NCI-H1694 (cell line): ENCODE measurements at places on chromosomes 7 and 10.

GRCh38 chr7:96236198-96237039 lies 85.5 kb downstream of the SLC25A13 start:
- peak; percentile 56 for DNase-seq

GRCh38 chr10:122498521-122498920 lies 37.2 kb downstream of the HTRA1 start:
- no peak for DNase-seq

- no peak for DNase-seq
These were observed 30.8 kb downstream of the FKBP6 start for GRCh38 chr7:73358590-73359275.

DNA sequence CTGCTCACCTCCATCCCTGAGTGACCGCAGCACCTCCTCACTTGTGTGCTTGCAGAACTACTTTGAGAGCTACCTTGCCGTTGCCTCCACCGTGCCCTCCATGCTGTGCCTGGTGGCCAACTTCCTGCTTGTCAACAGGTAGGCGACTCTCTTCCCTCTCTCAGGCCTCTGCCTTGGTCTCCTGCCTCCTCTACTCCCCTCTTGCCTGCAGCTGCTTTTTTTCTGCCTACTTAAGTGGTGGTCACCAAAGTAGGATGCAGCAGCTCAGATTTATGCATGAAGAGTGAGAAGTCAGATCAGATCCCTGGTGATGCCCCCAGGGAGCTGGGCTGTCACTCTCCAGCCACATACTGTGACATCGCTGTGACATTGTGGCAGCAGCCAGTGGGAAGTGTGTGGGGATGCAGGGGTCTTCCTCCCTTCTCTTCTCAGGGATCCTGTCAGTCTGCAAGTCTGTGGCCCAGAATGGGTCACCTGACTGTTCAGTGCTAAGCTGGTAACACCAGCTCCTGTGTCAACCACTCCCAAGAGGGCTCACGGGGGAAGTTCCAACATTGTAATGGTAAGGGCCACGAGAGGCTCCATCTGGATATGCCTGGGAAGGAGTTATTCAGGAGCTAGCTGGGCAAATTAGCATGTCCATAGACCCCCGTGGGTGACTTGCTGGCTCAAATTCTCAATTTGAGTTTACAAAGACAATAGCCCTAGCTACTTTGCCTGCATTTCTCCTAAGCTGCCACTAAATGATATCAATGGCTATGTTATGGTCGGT lies 25.3 kb downstream of the SLC29A3 start:
- DNase-seq = no peak

- DNase-seq = no peak
These were observed 14.2 kb upstream of the SEMA3E start for GRCh38 chr7:83663131-83663530.

DNA sequence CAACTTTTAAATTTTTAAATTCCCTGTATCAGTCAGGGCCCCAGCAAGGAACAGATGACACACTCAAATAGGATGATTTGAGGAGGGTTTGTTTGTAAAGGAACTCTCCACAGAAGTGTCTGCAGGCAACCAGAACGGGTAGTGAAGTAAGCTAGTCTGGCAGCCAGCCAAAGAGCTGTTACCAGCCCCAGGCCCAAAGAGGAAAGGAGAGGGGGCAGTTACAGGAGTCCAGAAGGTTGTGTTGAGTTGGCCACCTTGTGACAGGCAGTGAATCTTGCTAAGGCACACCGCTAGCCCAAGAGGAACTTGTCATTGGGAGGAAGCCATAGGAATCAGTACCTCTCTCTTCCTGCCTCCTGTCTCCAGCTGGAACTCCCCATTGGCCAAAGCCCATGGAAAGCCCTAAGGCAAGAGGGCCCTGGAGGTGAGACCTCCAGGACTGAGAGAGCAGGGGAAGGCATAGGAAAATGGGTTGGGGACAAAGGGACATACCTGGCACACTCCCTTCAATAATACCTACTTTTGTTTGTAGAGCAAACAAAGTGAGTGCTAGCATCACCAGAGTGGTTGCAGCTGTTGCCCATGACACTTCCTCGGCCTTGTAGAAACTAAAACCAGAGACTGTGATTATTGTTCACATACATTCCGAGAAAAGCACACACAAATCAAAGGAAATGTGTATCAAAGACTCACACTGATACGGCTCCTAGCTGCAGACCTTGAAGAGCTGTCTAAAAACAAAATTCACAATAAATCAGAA lies 25.4 kb upstream of the GATAD1 start:
- DNase-seq = no peak

DNA sequence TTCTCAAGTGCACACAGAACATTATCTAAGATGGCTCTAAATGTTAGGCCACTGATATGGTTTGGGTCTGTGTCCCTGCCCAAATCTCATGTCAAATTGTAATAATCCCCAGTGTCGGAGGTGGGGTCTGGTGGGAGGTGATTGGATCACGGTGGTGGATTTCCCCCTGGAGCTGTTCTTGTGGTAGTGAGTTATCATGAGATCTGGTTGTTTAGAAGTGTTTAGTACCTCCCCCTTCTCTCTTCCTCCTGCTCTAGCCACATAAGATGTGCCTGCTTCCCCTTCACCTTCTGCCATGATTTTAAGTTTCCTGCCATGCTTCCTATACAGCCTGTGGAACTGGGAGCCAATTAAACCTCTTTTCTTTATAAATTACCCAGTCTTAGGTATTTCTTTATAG lies 11.2 kb upstream of the GSTK1 start:
- no peak for DNase-seq

DNA sequence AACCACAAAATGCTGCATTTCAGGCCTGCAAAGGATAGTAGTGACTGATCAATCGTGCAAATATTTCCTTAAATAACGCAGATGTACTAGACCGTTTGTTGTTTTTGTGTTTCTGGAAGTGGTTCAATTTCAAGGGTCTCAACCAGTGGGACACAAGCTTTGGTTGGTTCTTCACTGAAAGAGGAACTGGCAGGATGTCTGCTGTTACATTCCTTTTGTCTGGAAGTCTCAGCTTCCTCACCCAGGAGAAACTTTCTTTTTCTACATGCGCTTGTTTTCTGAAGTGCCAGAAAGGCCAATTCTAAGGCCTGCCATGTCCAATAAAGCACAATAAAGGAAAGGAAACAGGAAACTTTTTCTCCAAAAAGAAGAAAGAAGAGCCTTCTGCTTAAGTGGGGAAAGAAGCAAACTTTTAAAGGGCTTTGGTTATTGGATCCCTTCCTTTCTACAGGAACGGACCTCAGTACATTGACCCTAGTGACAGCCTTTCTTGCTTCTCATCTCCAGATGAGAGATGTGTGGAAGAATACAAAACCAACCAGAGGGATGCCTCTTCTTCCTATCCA lies 4.1 kb downstream of the DKK1 start:
- no peak for DNase-seq

- DNase-seq = no peak
These were observed 1178.0 kb downstream of the SORCS1 start for GRCh38 chr10:105986486-105986885.

- no peak for DNase-seq
These were observed 219.8 kb downstream of the CTNNA3 start for GRCh38 chr10:67476201-67476600.

DNA sequence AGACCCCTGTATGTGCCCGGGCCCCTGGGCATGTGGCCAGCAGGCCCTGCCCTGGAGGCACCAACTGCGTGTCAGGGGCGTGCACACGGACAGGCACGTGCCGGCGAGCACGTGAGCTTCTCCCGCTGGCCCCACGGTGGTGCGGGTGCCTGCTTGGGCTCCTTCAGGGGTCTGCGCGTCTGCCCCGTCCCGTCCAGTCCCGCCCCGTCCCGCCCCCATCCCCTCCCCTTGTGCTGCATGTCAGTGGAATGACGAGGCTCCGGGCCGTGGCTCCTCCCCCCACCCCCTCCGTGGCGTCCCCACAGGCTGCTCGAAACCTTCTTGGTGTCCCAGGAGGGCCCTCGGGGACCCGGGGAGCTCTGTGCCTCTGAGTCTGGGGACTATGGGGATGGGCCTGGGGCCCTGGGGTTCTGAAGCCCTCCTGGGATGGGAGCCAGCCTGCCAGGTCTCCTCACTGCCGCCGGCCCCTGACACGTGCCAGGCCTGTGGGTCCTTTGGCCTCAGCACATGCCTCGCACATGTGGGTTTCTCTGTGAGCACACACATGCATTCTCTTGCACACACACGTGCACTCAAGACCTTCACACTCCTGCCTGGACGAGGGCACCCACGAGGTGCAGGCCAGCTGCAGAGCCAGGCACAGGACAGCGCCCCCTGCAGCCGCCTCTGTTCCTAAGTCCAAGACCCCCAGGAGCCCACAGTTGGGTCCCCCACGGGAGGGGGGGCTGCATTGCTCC lies 27.5 kb upstream of the AMZ1 start:
- DNase-seq = no peak

GRCh38 chr7:74311305-74311744 lies 22.1 kb downstream of the CLIP2 start:
- DNase-seq = no peak

DNA sequence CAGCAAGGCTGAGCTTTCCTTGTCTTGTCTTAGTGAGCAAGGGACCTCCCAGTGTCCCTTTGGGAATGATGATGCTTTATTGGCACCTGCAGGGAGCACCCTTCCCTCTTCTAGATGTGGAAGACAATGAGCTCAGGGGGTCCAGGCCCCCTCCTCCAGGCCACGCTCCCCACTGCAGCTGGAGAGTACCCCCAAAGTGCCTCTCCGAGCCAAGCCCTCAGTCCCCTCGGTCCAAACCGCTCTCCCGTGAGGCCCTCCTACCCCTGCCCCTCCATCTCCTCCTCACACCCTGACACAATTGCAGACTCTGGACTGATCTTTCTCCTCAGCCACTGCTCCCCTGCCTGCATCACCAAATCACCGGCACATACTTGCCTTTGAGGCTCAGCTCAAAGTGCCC lies 16.7 kb downstream of the RBP3 start:
- DNase-seq = no peak

GRCh38 chr10:71058308-71058707 lies 154.1 kb upstream of the UNC5B start:
- DNase-seq = no peak

- no peak for DNase-seq
These were observed 170.0 kb upstream of the CDCA7L start for GRCh38 chr7:22115689-22116088.

- no peak for DNase-seq
These were observed 189.1 kb downstream of the LRRTM3 start for GRCh38 chr10:67114945-67115344.

DNA sequence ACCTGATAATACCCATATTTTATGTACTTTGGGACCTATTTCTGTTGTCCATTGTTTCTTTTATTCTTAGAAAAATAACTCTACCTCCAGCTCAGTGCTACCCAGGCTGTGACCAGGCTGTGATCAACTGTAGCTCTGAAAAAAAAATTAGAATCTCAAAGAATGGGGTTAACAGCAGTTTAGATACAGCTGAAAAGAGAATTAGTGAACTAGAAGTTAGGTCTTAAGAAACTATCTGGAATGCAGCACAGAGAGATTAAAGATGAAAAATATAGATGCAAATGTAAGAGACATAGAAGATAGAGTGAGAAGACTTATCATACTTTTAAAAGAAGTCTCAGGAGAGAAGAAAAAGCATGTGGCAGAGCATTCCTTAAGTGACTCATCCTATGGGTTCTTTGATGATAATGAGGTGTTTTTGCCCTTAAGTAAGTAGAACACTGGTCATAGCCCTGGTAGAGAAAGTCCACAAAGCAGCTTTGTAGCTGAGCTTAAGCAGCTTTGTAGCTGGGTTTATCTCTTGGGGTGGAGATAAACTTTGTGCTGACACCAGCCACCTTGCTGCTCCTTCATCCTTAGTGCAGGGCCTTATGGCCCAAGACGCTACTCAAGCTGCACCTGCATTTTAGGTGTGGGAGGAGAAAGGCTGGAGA lies 27.3 kb upstream of the SFRP5 start:
- no peak for DNase-seq
